ENCODE measurements at places on chromosomes 1 and 21.

- no peak for DNase-seq
- H3K4me3 ChIP-seq: no peak overlapping the region
- H3K27me3 ChIP-seq: peaks cover 32% of the 10 kb centered on the region
- peak overlapping the region; percentile 16 for H3K27ac ChIP-seq
These were observed 11.2 kb upstream of the FMOD start for GRCh38 chr1:203361945-203362719.

DNA sequence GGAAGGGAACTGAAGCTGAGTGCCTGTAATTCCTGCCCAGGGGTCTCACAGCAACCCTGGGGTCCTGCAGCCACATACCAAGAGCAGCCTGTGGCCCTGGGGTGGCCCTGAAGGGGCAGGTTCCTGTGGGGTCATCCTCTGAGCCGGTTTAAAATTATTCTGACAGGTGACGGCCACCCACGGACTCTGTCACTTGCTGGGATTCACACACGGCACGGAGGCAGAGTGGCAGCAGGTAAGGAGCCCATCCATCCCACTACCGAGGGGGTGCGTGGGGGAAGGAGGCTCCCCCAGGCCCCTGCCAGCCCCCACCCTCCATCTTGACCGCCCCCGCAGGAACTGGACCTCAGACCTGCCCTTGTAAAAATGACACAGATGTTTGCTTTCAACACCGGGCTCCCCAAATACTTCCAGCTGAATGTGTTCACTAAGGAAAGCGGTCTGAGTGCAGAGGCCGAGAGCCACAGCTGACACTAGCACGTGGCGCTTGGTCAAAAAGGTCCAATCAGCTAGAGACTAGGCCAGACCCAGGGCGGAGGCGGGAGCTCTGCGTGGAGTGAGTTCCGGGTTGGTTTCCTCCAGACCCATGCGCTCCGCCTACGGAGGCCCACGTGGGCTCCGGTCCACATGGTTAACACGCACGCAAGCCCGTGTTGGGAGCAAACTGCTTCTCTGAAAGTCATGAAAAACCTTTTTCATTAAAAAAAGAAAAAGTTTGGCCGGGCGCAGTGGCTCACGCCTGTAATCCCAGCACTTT is 10.0 kb downstream of the YBEY start:
- H3K27ac ChIP-seq: peak overlapping the region; percentile 42
- no peak for DNase-seq
- H3K4me1 ChIP-seq: peaks cover 24% of the 10 kb centered on the region
- no peak overlapping the region for H3K4me3 ChIP-seq

- H3K4me1 ChIP-seq: peaks cover 63% of the 10 kb centered on the region
- H3K36me3 ChIP-seq: peaks cover 66% of the 10 kb centered on the region
- H3K4me3 ChIP-seq: peak overlapping the region; percentile 70
- no peaks in the 10 kb centered on the region for H3K27me3 ChIP-seq
- peak overlapping the region; percentile 99 for H3K27ac ChIP-seq
- DNase-seq: no peak
These were observed 56.7 kb downstream of the MRPS6 start for GRCh38 chr21:34129901-34130715.

- peaks cover 99% of the 10 kb centered on the region for H3K27me3 ChIP-seq
- H3K36me3 ChIP-seq: no peaks in the 10 kb centered on the region
- H3K4me1 ChIP-seq: peaks cover 15% of the 10 kb centered on the region
- H3K4me3 ChIP-seq: peak overlapping the region; percentile 66
These were observed 8.3 kb downstream of the CDKN2C start for GRCh38 chr1:50978144-50978851.

GRCh38 chr1:61534847-61535246 is 190.1 kb downstream of the TM2D1 start:
- H3K27me3 ChIP-seq: peaks cover 3% of the 10 kb centered on the region
- no peaks in the 10 kb centered on the region for H3K4me1 ChIP-seq
- no peak overlapping the region for H3K27ac ChIP-seq
- no peak for DNase-seq
- no peak overlapping the region for H3K4me3 ChIP-seq

- no peak overlapping the region for H3K4me3 ChIP-seq
- H3K4me1 ChIP-seq: peaks cover 54% of the 10 kb centered on the region
- H3K27me3 ChIP-seq: peaks cover 3% of the 10 kb centered on the region
- peak overlapping the region; percentile 65 for H3K27ac ChIP-seq
- no peak for DNase-seq
- H3K36me3 ChIP-seq: peaks cover 6% of the 10 kb centered on the region
These were observed 5.4 kb upstream of the SFN start for GRCh38 chr1:26857473-26858060.

DNA sequence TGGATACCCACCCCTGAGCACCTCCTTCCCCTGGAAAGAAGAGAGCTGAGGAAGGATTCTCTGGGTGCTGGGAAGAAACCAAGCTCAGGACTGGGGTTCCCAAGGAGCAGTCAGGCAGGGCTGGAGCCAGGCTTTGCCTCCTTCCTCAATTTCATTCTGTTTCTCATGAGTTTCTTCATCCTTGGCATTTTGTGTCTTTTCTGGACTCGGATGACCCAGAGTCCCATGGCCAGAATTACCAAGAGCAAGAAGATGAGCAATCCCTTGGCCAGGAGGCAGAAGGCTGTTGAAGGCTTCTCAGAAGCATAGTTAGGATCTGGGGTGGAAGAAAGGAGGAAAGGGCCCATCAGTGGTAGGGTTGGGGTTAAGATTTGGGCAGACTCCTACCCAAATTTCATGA is 2.5 kb downstream of the SLAMF9 start:
- no peak overlapping the region for H3K4me3 ChIP-seq
- peaks cover 23% of the 10 kb centered on the region for H3K4me1 ChIP-seq
- no peaks in the 10 kb centered on the region for H3K36me3 ChIP-seq
